NCI-H446 (cell line): ENCODE measurements at places on chromosomes 4 and X.

DNA sequence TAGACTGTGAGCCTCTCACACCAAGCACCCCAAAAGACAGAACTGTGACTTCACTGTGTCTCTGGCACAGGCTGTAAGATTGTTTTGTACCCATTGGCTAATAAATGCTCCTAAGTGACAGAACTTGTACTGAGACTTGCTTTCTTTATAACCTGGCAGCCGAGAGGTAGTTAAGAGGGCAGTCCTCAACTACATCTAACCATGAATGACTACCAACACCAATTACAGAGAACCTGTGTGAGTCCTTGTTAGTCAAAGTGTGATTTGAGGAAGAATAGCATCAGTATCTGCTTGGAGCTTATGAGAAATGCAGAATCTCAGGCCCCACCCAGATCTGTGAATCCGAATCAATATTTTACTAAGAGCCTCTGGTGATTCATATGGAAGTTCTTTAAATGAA is 154.0 kb upstream of the FTHL17 start:
- DNase-seq, result no peak

- DNase-seq, result no peak
Measured at GRCh38 chr4:166886718-166887117, 347.6 kb downstream of the SPOCK3 start.

GRCh38 chr4:61549336-61549735 is 349.2 kb downstream of the ADGRL3 start:
- DNase-seq, result no peak

GRCh38 chr4:6272863-6273660 is 3.4 kb downstream of the WFS1 start:
- DNase-seq, result no peak

- no peak for DNase-seq
Measured at GRCh38 chrX:23813808-23814207, 30.8 kb downstream of the SAT1 start.

DNA sequence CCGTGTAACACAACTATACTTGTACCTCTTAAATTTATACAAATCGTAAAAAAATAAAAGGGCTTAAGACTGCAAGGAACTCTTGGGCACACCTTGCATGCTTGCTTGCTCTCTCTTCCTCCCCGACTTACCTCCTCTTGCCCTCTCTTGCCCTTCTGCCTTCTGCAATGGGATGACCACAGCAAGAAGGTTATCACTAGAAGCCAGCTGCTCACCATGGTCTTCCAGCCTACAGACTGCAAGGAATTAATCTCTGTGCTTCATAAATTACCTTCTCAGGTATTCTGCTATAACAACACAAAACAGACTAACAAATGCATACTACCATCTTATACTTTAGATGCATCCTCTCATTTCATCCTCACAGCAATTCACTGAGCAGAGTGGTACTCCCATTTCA is 92.1 kb downstream of the MRPL1 start:
- DNase-seq, result no peak

DNA sequence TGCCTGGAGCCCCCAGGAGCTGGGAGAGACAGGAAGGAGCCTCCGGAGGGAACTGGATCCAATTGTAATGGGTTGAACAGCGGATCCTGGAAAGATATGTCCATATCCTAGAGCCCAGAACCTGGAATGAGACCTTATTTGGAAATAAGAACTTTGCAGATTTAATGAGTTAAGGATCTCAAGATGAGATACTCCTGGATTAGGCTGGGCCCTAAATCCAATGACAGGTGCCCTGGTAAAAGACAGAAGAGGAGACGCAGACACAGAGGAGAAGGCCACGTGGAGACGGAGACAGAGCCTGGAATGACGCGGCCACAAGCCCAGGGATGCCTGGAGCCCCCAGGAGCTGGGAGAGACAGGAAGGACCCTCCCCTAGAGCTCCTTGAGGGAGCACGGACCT is 34.1 kb downstream of the P2RY8 start:
- no peak for DNase-seq

- no peak for DNase-seq
Measured at GRCh38 chr4:173247321-173247720, 78.7 kb downstream of the GALNT7 start.

GRCh38 chr4:71498625-71499024 is 159.8 kb downstream of the SLC4A4 start:
- DNase-seq, result no peak

- DNase-seq, result peak; percentile 51
Measured at GRCh38 chr4:6747294-6748051, 31.5 kb downstream of the BLOC1S4 start.

- DNase-seq, result no peak
Measured at GRCh38 chr4:174147863-174148262, 135.6 kb downstream of the FBXO8 start.

GRCh38 chr4:119735165-119735651 is 106.6 kb upstream of the PDE5A start:
- DNase-seq, result no peak
